ENCODE measurements at places on chromosomes 2 and 18.
A peak's percentile ranks its signal among the peaks of the same experiment; 100 is the strongest.

- DNase-seq = no peak
These were observed 109.0 kb downstream of the ACAA2 start for GRCh38 chr18:49704334-49704733.

DNA sequence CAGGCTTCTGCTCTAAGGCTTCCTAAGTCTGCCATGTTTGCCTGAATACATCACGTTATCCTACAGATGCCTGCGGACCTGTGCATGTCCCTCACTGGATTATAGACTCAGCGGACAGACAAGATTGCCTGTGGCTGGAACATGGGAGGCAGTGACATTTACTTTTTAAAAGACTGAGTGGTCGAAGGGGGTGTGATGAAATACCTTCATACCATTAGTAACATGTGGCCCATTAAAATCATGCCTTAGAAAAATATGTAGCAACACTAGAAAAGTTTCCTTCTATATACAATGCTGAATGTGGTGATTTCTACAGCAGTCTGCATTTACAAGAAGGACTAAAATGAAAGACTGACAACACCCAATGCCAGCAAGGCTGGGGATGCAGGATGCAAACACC is 154.4 kb downstream of the ASB1 start:
- DNase-seq = no peak

GRCh38 chr2:31244101-31244500 is 10.1 kb downstream of the EHD3 start:
- no peak for DNase-seq

- no peak for DNase-seq
These were observed 22.8 kb upstream of the IL37 start for GRCh38 chr2:112887964-112888749.

DNA sequence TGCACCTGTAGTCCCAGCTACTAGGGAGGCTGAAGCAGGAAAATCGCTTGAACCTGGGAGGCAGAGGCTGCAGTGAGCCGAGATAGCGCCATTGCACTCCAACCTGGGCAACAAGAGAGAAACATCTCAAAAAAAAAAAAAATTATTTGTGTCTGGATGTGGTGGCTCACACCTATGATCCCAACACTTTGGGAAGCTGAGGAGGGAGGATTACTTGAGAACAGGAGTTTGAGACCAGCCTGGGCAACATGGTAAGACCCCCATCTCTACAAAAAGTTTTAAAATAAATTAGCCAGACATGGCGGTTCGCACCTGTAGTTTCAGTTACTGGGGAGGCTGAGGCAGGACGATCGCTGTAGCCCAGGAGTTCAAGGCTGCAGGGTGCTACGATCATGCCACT is 1.6 kb upstream of the VAMP8 start:
- no peak for DNase-seq

GRCh38 chr18:77001041-77001440 is 131.5 kb downstream of the MBP start:
- no peak for DNase-seq

- DNase-seq = no peak
These were observed 79.3 kb upstream of the ARL5A start for GRCh38 chr2:151907286-151908203.

DNA sequence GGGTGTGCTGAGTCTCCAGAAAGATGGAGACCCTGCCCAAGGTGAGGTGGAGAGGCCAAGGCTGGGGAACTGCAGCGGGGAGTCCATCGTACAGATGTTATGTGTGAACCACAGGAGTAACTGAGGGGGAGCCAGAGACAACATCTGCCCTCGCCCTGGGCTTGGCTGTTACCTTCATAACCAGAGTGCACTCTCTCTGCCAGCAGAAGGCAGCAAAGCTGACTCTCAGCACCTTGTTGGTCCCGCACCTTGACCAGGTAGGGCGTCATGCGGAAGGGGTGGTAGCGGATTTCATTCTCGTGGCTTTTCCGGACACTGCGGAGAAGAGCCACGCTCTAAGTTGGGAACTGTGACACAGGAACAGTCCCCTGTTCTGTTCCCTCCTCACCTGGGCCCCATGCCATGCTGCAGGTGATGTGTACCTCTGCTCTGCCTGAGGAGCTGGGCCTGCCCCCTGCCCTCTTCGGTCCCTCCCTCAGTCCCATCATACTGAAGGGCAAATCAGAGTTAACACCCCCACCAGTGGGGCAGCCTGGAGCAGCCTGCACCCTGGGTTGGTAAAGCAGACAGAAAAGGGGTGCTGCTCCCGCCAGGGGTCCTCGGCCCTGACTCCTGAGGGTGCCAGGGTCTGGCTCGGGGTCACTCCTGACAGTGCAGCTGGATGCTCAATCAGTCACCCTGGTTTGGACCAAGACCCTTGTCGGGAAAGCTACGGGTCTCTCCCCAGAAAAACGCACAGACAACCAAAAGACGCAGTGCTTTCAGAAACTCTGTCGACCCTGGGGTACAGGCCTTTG is 20.3 kb downstream of the PER2 start:
- DNase-seq = no peak

DNA sequence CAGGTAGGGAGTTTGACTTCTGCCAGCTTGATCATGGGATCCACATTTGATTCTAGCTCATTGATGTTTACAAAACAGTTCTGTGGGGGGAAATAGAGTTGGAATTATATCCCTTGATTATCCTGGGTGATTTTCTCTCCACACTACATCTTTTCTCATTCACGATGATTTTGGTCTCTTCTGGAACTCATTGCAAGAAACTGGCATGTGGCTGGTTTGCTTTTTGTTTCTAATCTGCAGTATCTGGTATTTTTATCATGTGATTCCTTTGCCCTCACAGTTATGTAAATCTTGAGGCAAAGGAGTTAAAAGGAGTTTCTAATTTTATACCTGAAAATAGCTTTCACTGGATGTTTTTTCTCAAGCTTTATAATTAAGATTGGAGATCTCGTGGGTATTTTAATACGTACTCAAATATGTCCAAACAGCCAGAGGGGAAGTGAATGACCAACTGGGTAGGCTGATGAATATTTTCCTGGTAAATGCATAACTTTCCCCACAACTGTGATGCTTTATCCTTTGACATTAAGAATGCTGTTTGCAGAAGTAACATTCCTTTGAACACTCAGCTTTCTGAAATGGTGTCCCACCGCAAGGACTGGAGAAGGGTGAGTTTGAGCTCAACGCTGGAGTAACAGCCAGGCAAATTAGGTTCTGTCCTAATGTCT is 502.9 kb upstream of the ZEB2 start:
- no peak for DNase-seq

- no peak for DNase-seq
These were observed 1.5 kb downstream of the TRMT61B start for GRCh38 chr2:28868611-28869010.

- DNase-seq = no peak
These were observed 31.6 kb upstream of the WDR75 start for GRCh38 chr2:189409647-189410046.

DNA sequence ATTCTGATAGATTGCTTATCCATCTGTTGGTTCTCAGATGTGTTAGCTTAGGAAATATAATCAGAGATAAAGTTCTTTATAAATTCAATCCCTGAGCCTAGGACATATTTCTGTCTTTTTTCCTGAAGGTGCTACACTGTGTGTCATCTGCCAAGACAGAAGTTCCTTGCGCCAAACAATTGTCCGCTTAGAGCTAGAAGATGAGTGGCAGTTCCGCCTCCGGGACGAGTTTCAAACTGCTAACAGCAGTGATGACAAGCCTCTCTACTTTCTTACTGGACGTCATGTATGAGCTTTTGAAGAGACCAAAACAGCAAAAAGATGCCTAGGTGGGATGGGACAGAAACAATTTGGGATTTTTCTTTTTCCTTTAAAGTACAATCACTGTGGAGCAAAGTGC is 78.0 kb downstream of the ESCO1 start:
- DNase-seq = no peak

- DNase-seq = no peak
These were observed 1.1 kb upstream of the PREB start for GRCh38 chr2:27135478-27135955.

DNA sequence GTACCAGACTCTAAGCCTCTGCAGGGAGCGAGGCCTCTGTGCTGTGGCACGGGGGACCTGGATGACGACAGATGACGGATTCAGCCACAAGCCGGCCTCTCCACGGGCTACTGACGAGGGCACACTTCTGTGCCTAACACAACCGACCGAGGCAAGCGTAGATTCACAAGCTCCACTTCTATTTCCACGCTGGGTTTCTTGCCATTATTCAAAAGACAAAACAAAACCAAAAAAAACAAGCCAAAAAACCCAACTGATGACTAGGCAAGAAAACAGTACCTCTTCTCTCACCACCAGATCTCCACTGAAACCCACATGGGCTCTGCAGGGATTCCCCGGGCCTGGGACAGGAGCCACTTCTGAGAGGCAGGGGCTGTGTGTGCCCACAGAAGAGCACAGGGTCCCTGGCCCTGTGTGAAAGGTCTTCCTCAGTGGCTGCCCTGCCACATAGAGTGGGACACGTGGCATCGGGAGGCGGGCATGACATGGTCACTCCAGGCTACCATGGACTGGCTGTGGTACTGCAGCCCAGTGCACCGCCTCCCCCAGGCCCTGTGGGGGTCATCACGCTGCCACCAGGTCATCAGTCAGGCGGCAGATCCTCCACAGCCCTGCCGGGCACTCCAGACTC is 254.7 kb downstream of the HDAC4 start:
- no peak for DNase-seq

- no peak for DNase-seq
These were observed 30.5 kb downstream of the LTBP1 start for GRCh38 chr2:32977228-32977758.

GRCh38 chr2:224881846-224882245 is 160.4 kb downstream of the DOCK10 start:
- no peak for DNase-seq

DNA sequence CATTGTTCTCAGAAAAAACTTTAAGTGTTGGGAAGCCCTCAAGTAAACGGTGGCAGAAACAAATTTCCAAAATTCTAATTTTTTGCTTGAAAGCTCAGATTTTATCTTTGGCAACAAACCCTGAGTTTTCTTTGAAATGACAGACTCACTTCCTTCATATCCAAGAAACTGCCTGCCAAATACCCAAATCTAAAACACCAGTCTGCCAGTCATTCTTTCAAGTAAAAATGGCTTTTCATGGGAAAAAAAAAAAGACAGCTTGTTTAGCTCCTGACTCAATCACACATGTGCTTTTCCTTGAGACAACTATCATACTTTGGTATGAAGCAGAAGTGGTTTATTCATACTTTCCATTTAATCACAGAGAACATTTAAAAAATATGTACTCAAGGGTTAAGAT is 40.6 kb upstream of the CSRNP3 start:
- no peak for DNase-seq

- no peak for DNase-seq
These were observed 12.4 kb downstream of the GALNT5 start for GRCh38 chr2:157269922-157270321.

DNA sequence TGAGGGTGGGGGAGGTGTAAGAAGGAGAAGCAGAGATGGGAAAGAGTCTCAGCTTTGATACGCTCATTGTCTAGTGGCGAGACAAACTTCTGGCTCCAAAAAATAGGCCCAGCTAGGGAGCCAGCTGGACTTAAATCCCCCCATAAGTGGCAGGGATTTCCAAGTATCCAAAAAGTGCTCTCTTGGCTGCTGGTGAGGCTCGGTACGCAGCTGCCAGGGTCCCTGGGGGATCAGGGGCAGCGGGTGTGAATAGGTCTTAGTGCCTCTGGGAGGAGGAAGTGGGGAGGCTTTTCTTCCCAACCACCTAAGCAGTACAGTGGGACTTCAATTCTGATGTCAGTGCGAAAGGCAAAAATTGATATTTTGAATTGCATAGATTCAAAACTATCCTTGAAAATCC is 73.5 kb downstream of the ALK start:
- no peak for DNase-seq

GRCh38 chr2:165766326-165766927 is 27.6 kb downstream of the GALNT3 start:
- DNase-seq = no peak

GRCh38 chr2:8563814-8564474 is 117.9 kb upstream of the ID2 start:
- no peak for DNase-seq

DNA sequence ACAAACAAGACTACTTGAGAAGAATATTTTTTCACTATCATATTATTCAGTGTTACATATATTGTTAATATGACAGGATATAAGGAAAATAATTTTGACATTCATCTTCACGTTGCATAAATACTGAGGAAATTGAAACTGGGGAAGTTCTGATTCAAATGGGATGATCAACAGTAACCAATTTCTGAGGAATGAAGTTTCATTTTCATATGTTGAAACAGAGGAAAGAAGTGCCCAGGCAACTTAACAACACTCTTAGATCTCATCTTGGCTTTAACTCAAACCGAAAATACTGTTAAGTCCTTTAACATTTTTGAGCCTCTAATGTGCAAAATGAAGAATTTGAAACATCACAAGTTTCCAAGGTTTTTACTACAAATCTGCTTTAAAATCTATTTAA is 612.2 kb upstream of the VRK2 start:
- DNase-seq = no peak

DNA sequence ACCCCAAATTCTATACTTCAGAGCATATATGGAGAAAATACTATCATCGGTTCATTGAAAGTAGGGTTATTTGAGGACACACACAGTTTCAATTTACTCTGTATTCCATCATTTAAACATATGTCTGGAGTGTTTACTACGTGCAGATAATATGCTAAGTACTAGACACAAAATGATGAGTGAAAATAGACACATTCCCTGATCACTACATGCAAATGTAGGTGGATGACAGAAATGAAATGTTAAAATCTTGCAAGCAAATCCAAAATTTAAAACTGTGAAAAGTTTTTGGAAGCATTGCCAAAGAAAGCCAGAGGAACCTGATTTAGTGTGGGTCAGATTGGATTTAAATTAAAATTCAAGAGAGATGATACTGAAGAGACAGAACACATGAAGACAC is 1106.6 kb downstream of the CBLN2 start:
- no peak for DNase-seq

DNA sequence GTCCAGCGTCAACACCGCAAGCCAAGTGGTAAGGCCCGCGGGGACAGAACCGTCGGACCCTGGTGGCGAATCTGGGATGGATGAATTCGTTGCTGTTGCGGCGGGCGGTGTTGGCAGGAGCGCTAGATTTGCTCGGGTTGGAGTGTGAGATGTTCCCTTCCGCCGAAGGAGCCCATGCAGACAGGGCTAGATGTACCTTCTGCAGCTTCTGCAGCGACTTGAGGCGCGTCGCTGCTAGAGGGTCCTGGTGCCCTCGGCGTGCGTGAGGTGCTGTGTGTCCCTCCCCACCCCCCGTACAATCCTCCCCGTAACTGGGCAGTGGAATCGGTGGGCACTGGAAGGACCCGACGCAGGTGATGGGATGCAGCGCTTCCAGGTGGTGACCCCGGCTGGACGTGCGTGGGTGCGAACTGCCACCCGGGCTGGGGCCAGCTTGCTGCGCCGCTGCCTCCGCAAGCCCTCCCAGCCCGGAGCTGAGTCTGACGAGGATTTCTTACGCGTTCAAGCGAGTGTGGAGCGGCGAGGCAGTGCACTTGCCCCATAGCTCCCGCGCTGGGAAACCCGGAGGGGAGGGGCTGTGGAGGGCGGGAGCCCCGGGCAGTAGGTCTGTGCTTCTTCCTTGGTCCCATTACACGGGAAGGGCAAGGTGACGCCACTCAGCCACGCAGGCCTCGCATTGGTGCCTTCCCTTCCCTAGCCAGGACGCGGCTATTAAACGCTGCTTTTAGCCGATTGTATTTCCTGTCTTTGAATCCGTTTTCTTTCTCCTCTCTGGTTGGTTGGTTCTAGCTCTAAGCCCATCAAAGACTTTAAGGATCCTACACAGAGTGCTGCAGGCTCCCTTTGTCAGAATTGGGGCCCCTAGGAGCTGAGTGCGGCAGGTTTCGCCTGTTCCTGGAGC is 34.2 kb downstream of the CHRNA1 start:
- DNase-seq = peak; percentile 42

- peak; percentile 42 for DNase-seq
These were observed 6.1 kb upstream of the SERPINB8 start for GRCh38 chr18:63963615-63964256.
